ENCODE measurements at places on chromosomes 1 and 21. TPM values are rescaled to one million over a fixed set of nuclear protein-coding genes. Genes with fewer than 3 reads are reported as not detected.

FH gene
- total RNA-seq: 53.8 TPM

LIPI gene
- not detected for total RNA-seq

PTPN14 gene
- 159 TPM for total RNA-seq

AMY1A gene
- total RNA-seq: not detected

TTC24 gene
- total RNA-seq: not detected

GJC2 gene
- total RNA-seq: 2.5 TPM

RXFP4 gene
- not detected for total RNA-seq

TEDDM1 gene
- not detected for total RNA-seq

TIE1 gene
- total RNA-seq: 10.4 TPM

SPRR3 gene
- total RNA-seq: not detected

NCAM2 gene
- 0.25 TPM for total RNA-seq

MMEL1 gene
- not detected for total RNA-seq

KRTAP10-3 gene
- 1.1 TPM for total RNA-seq

OR14K1 gene
- not detected for total RNA-seq

TAL1 gene
- total RNA-seq: 0.34 TPM

PLXNA2 gene
- 48.8 TPM for total RNA-seq

AGT gene
- not detected for total RNA-seq

CLEC20A gene
- total RNA-seq: not detected

TMEM240 gene
- total RNA-seq: 1.7 TPM

TCEANC2 gene
- 8.1 TPM for total RNA-seq

ERI3 gene
- total RNA-seq: 33.4 TPM

KCNA10 gene
- total RNA-seq: not detected

NUDT17 gene
- 2.2 TPM for total RNA-seq

MYOC gene
- 3.1 TPM for total RNA-seq

METTL25B gene
- 20.7 TPM for total RNA-seq

ETV3L gene
- not detected for total RNA-seq

NBPF4 gene
- not detected for total RNA-seq

VHLL gene
- total RNA-seq: not detected

KIFAP3 gene
- 34.0 TPM for total RNA-seq

NBL1 gene
- total RNA-seq: 180 TPM

KRTAP12-2 gene
- total RNA-seq: 8.2 TPM

ADGRB2 gene
- 1.4 TPM for total RNA-seq

SPAG17 gene
- total RNA-seq: 0.45 TPM

NR0B2 gene
- total RNA-seq: not detected

FAM151A gene
- not detected for total RNA-seq

GJB3 gene
- 139 TPM for total RNA-seq

LIX1L gene
- total RNA-seq: 7.6 TPM

TAS1R1 gene
- total RNA-seq: not detected

RRP1 gene
- 28.3 TPM for total RNA-seq

LRRC39 gene
- 0.45 TPM for total RNA-seq

HCRTR1 gene
- total RNA-seq: not detected

ASAP3 gene
- 102 TPM for total RNA-seq

SETDB1 gene
- total RNA-seq: 41.2 TPM

IGSF3 gene
- total RNA-seq: 57.6 TPM

FBLIM1 gene
- total RNA-seq: 27.3 TPM

PYHIN1 gene
- total RNA-seq: not detected

OR14A2 gene
- total RNA-seq: not detected

KIF17 gene
- total RNA-seq: 0.76 TPM

FAM167B gene
- total RNA-seq: not detected

NBPF15 gene
- total RNA-seq: 10.2 TPM

LENEP gene
- total RNA-seq: 3.0 TPM

ARL8A gene
- 46.3 TPM for total RNA-seq

PDPN gene
- 46.6 TPM for total RNA-seq

PRCC gene
- 40.9 TPM for total RNA-seq

ANGPTL3 gene
- not detected for total RNA-seq

TOR1AIP2 gene
- 91.5 TPM for total RNA-seq

FOXO6 gene
- 1.4 TPM for total RNA-seq
